SJCRH30 (cell line): ENCODE measurements at places on chromosomes 16 and 17. TPM values are rescaled to one million over a fixed set of nuclear protein-coding genes. Genes with fewer than 3 reads are reported as not detected.

GRCh38 chr17:16926061-16926511, 45.8 kb downstream of the TNFRSF13B start:
- no peaks in the 10 kb centered on the region for H3K4me1 ChIP-seq
- H3K27ac ChIP-seq = no peak overlapping the region
- H3K4me3 ChIP-seq = no peak overlapping the region
- peaks cover 27% of the 10 kb centered on the region for H3K27me3 ChIP-seq

- H3K27me3 ChIP-seq = no peaks in the 10 kb centered on the region
- H3K36me3 ChIP-seq = no peaks in the 10 kb centered on the region
- H3K4me3 ChIP-seq = no peak overlapping the region
- H3K4me1 ChIP-seq = no peaks in the 10 kb centered on the region
- H3K27ac ChIP-seq = no peak overlapping the region
These were observed 183.1 kb upstream of the COX10 start for GRCh38 chr17:13885953-13886889.

DNA sequence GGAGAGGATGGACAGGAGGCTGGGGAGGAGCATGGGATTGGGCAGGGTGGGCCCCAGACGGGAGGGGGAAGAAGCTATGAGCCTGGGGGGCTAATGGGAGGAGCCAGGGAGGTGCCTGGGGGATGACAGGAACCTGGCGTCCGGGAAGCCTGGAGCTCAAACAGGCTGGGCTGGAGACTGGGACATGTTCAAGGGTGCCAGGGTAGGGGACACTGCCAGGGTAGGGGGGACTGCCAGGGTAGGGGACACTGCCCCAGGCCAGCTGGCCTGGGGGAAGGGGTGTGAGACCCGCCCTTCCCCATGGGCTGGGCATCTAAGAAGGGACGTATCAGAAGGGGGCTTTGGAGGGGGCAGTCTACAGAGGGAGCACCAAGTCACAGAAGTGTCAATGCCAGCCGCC, 7.0 kb upstream of the FAM83G start:
- no peak overlapping the region for H3K27ac ChIP-seq

DNA sequence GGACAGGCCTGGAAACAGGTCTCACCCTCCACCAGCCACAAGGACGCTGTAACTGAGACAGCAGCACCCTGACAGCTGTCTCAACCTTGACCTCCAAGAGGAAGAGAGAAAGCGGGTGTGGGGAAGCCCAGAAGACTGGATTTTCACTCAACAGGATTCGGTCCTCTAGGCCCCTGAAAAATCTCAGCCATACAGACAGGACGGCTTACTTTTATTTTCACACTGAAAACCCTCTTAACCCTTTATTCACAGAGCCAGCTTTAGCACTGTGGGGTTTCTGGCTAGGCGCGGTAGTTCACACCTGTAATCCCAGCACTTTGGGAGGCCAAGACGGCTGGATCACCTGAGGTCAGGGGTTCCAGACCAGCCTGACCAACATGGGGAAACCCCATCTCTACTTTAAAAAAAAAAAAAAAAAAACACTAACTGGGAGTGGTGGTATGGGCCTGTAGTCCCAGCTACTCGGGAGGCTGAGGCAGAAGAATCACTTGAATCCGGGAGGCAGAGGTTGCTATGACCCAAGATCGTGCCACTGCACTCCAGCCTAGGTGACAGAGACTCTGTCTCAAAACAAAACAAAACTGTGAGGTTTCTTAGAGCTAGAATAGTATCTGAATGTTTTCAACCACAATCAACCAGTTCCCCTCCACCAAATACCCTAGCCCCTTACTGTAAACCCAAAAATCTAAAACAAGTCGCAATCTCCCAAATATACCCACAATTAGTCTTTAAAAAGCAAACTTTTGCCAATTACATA, 5.3 kb downstream of the ANKRD11 start:
- H3K4me1 ChIP-seq = peaks cover 68% of the 10 kb centered on the region
- peak overlapping the region; percentile 10; the same call in 1 of the 2 replicates for H3K27ac ChIP-seq
- no peaks in the 10 kb centered on the region for H3K27me3 ChIP-seq
- DNase-seq = peak; percentile 78
- H3K4me3 ChIP-seq = no peak overlapping the region

- H3K4me1 ChIP-seq = peaks cover 18% of the 10 kb centered on the region
- H3K27ac ChIP-seq = no peak overlapping the region
- no peak overlapping the region for H3K4me3 ChIP-seq
- H3K36me3 ChIP-seq = no peaks in the 10 kb centered on the region
- DNase-seq = no peak
These were observed 14.8 kb upstream of the PRPSAP1 start for GRCh38 chr17:76368545-76368944.

- DNase-seq = no peak
- no peaks in the 10 kb centered on the region for H3K4me1 ChIP-seq
- H3K27ac ChIP-seq = no peak overlapping the region
- no peak overlapping the region for H3K4me3 ChIP-seq
- peaks cover 11% of the 10 kb centered on the region; the same call in 1 of the 2 replicates for H3K36me3 ChIP-seq
- H3K27me3 ChIP-seq = no peaks in the 10 kb centered on the region
These were observed 201.0 kb upstream of the NLRP1 start for GRCh38 chr17:5785338-5785737.

- H3K36me3 ChIP-seq = no peaks in the 10 kb centered on the region
- 0 out of 2 replicates have a peak, but pooled peaks cover 3% of the 10 kb centered on the region for H3K4me1 ChIP-seq
- H3K4me3 ChIP-seq = no peak overlapping the region
- H3K27ac ChIP-seq = no peak overlapping the region
- no peaks in the 10 kb centered on the region for H3K27me3 ChIP-seq
These were observed 3.1 kb upstream of the TNFSF13 start for GRCh38 chr17:7555320-7555948.

- no peak overlapping the region for H3K4me3 ChIP-seq
- no peaks in the 10 kb centered on the region for H3K4me1 ChIP-seq
- H3K27me3 ChIP-seq = no peaks in the 10 kb centered on the region
- H3K27ac ChIP-seq = no peak overlapping the region
- no peak for DNase-seq
- no peaks in the 10 kb centered on the region for H3K36me3 ChIP-seq
These were observed 221.6 kb downstream of the GSG1L start for GRCh38 chr16:27841911-27842310.

- H3K27ac ChIP-seq = no peak overlapping the region
- no peaks in the 10 kb centered on the region for H3K36me3 ChIP-seq
- 0 out of 2 replicates have a peak, but pooled peaks cover 3% of the 10 kb centered on the region for H3K4me1 ChIP-seq
- no peak overlapping the region for H3K4me3 ChIP-seq
- no peak for DNase-seq
These were observed 75.2 kb downstream of the CCDC182 start for GRCh38 chr17:57669671-57670529.

DNA sequence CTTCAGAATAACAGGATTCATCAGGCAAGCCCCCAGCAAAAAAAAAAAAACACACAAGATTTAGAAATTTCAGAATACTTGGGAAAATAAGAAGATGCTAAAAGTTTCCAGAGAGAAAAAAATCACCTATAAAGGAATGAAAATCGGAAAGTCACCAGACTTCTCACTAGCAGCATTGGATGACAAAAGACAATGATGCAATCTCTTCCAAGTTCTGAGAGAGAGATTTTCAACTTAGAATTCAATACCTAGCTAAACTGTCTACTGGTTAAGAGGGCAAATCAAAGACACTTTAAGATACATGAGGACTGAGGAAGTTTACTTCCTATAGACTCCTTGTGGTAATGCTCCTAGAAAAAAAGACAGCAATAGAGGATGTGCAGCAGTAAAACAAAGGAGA, 23.9 kb upstream of the TNS4 start:
- H3K4me3 ChIP-seq = no peak overlapping the region
- no peaks in the 10 kb centered on the region for H3K4me1 ChIP-seq
- H3K27me3 ChIP-seq = no peaks in the 10 kb centered on the region; the same call in none of the 2 replicates
- no peaks in the 10 kb centered on the region for H3K36me3 ChIP-seq
- H3K27ac ChIP-seq = no peak overlapping the region

- H3K36me3 ChIP-seq = peaks cover 21% of the 10 kb centered on the region
- peak within 1 kb of the TSS; percentile 60 for H3K27ac ChIP-seq
- no peaks in the 10 kb centered on the region for H3K27me3 ChIP-seq
- peaks cover 16% of the 10 kb centered on the region for H3K4me1 ChIP-seq
- DNase-seq = peak; percentile 94
- H3K4me3 ChIP-seq = peak within 1 kb of the TSS; percentile 92
These were observed at the start of gene NKIRAS2 for GRCh38 chr17:42019509-42020404. Gene NKIRAS2, plus strand, starts transcription at chr17:42020090. Its CDS starts 1,488 bp downstream, at chr17:42021578.

DNA sequence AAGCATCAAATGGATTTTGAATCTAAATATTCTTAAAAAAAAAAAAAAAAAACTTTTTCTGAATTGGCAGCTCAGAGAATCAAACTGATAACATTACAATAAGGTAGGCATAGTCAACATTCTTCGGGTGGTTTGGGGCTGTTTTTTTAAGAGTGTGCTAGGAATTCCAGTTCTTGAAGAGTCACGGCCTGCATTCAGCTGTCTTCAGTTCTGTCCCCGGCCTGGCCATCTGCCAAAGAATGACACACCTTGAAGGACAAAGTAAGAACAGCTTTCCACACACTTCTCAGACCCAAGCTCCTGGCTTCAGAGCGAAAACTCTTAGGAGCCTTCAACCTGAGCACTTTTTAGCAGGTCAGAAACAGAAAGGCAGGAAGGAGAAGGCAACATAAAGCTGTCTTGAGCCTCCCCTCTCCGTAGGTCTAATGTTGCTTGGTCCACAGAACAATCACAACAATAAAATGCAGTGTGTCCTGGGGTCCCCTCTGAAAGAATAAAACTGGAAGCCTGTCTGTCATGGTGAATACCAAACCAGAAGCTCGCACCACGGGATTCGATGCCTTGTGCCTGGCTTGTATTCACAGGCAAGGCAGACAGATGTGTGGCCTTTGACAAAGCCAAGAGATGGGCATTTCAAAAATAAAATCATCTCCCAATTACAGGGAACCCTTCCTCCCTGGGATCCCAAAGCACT, 524.4 kb upstream of the ZFHX3 start:
- H3K36me3 ChIP-seq = no peaks in the 10 kb centered on the region
- no peak overlapping the region for H3K4me3 ChIP-seq
- H3K27ac ChIP-seq = no peak overlapping the region
- DNase-seq = peak; percentile 44
- no peaks in the 10 kb centered on the region; the same call in 1 of the 2 replicates for H3K4me1 ChIP-seq

DNA sequence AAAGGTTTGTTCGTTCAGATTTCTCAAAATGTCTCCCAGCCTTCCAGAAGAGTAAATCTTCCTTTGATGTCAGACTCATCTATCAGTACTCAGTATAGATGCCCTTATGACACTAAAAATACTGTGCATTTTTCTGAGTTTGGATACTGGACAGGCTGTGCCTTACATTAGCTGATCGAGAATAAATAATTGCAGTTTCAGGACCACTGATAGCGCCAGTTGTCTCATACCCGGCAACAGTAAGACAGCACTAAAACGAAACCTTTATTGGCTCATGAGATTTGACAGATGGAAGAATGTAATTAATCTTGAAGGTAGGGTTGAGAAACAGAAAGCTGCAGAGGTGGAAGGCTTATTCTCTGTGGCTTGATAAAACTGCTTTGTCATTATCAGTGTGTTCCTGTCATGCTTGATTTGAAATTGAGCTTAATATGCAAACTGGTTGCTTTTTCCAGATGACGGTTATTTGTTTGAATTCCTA, 1.2 kb downstream of the ATP6V0A1 start:
- H3K27me3 ChIP-seq = no peaks in the 10 kb centered on the region
- DNase-seq = no peak
- no peak overlapping the region for H3K27ac ChIP-seq

- H3K4me3 ChIP-seq = no peak overlapping the region
- H3K27ac ChIP-seq = no peak overlapping the region
These were observed 22.3 kb upstream of the PLLP start for GRCh38 chr16:57306676-57307341.

Gene CA7
- total RNA-seq = not detected in 2 replicates

DNA sequence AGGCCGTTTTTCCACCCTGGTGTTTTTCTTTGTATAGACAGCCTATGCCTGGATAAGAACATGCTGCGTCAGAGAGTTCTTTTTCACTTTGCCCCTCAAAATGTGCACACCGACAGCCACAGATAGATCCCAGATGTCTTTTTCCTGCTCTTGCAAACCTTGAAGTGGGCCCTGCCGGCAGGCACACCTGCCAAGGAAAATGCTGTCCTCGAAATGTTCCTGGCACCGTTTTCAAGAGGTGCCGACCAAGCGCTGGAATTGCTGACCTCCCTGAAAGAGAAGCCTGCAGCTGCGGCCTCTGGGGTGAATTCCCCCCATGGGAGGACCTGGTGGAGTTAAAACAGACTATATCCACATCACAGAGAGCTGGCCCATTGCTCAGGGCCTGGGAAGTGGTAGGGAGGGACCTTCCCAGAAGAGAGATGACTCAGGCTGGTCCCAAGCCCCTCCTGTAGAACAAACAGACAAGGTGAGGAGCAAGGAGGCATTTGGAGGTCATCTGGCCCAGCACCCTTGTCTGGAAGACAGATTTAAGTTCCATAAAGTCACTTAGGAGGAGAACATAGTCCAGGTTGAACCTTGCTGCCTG, 668.1 kb downstream of the MAF start:
- H3K4me3 ChIP-seq = no peak overlapping the region
- no peaks in the 10 kb centered on the region for H3K36me3 ChIP-seq

- no peak overlapping the region for H3K4me3 ChIP-seq
- peak; percentile 97 for DNase-seq
- H3K27ac ChIP-seq = peak overlapping the region; percentile 86
These were observed 48.3 kb downstream of the NT5M start for GRCh38 chr17:17351356-17351891.

- no peak overlapping the region for H3K27ac ChIP-seq
- no peaks in the 10 kb centered on the region for H3K27me3 ChIP-seq
- no peak for DNase-seq
- no peaks in the 10 kb centered on the region for H3K4me1 ChIP-seq
These were observed 91.3 kb downstream of the MAF start for GRCh38 chr16:79509211-79509631.

Gene SLC35G6
- total RNA-seq = not detected in 2 replicates

DNA sequence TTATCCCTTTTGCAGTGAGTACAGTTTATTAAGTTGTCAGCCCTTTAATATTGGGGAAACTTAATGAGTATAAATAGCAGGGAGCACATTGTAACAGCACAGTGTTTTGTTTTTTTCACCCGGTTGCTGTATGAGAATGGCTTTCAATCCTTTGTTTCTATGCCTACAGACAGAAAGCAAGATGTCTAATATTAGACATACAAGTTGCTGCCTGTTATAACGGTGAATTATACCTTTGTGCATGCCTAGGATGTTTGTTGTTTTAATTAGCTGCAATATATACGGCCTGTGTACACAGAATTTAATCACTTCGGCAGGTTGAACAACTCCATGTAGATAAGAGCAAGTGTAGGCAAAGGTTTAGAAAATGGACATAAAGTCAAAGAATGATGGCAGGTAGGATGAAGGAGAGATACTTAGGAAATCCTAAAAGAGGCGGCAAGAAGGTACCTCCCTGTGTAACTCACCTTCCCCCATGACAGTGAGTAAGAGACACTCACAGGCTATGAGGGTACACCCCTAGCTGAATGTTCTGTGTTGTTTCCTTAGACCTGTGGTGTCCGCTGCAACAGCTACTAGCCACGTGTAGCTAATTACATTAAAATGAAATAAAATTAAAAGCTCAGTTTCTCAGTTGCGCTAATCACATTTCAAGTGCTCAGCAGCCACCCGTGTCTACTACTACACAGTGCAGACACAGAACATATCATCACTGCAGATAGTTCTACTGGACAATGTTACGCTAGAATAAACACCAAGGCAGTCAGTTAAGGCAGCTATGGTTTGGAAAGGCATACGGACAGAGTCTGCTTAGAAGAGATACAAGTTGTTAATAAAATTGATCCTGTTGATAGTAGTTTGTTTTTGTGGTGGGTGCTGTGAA, 10.9 kb downstream of the SLC7A6OS start:
- peaks cover 28% of the 10 kb centered on the region for H3K36me3 ChIP-seq
- no peak for DNase-seq
- no peak overlapping the region for H3K4me3 ChIP-seq
- H3K27ac ChIP-seq = peak overlapping the region; percentile 33; the same call in 1 of the 2 replicates
- no peaks in the 10 kb centered on the region for H3K27me3 ChIP-seq
- H3K4me1 ChIP-seq = peaks cover 20% of the 10 kb centered on the region

GRCh38 chr16:59330019-59330670, 596.0 kb upstream of the GOT2 start:
- no peak overlapping the region for H3K4me3 ChIP-seq
- H3K36me3 ChIP-seq = no peaks in the 10 kb centered on the region
- H3K27me3 ChIP-seq = no peaks in the 10 kb centered on the region
- DNase-seq = peak; percentile 34
- H3K27ac ChIP-seq = no peak overlapping the region
